ENCODE measurements at places on chromosomes 2 and 18. TPM values are rescaled to one million over a fixed set of nuclear protein-coding genes. Genes with fewer than 3 reads are reported as not detected.

Gene SP140
- not detected for total RNA-seq

- no peak for DNase-seq
Measured at GRCh38 chr2:14615121-14615520, 17.4 kb upstream of the LRATD1 start.

DNA sequence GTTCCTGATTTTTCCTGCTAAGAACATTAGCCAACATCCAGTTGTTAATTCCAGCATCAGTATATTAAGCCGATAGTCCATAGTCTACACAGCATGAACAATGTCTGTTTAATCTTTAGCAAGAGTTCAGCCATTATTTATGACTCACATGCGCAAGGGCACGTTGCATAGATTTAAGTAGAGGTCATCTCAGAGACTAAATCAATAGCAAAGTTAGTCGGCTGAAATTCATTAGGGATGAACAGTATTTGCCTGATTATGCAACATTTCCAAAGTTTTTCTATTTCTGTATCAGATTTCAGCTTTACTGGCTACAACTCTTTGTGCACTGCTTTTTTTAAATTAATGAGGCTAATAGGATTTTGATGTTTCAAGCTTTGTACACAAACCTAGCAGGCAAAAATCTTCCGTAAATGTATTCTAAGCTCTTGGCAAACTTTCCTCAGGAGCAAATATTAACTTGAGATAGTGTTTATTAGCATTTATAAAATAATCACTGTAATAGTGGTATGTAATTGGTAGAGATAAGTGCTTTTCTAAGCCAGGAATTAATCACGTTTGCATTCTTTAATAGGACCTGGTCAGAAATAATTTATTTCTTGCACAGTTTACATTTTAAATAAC lies 578.7 kb upstream of the ID2 start:
- no peak for DNase-seq

Gene MAPK4
- not detected for total RNA-seq

GRCh38 chr2:75256485-75256884 lies 57.2 kb upstream of the TACR1 start:
- DNase-seq = no peak

GRCh38 chr2:231960810-231961348 lies 634 bp upstream of the DIS3L2 start:
- DNase-seq = no peak

DNA sequence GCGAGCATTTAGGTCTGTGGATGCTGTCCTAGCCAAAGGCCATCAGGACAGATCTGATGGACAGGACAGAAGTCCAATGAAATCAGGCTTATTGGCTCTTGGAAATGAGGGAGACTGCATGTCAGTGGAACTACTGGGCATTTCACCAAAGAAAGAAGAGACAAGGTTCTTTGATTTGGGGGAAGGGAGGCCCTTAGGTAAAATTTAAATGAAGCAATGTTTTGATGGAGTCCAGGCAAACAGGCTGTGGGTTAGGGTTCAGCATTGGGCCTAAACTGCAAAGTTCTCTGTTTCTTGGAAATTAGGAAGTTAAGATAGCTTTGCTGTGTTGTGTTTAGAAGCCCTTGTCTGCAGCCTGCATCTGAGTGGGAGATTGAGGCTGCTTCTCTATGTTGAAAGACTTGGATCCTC lies 31.6 kb upstream of the RNF149 start:
- DNase-seq = no peak

Gene CYBRD1
- 38.0 TPM for total RNA-seq

Gene FOXD4L1
- total RNA-seq = not detected

Gene SERPINB5
- total RNA-seq = not detected

Gene CYS1
- 1.1 TPM for total RNA-seq
